Vagina (tissue), 2 donors: ENCODE measurements at places on chromosomes 6 and 20. TPM values are rescaled to one million over a fixed set of nuclear protein-coding genes. Genes with fewer than 3 reads are reported as not detected.

- DNase-seq: no peak
- no peaks in the 10 kb centered on the region for H3K36me3 ChIP-seq
- H3K27me3 ChIP-seq: no peaks in the 10 kb centered on the region
- no peak overlapping the region for H3K27ac ChIP-seq
- no peak overlapping the region for H3K4me3 ChIP-seq
Observed at GRCh38 chr6:42710316-42710715, 12.1 kb downstream of the PRPH2 start.

DNA sequence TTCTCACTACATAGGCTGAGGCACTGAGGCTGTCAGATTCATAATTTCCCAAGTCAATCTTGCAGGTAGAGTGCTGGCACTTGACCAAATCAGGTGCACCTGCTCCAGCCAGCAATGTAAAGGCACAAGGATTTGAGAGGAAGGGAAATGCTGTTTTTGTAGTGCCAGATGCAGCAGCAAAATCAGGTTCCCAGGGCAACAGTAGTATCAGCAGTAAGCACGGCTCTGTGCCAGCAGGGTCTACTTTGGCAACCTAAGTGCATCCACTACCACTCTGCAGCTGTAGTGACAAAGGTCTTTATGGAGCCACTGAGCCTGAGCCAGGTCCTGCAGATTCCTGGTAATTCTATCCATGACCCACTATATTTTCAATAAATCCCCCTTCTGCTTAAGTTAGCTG is 329.5 kb downstream of the TPBG start:
- no peaks in the 10 kb centered on the region for H3K36me3 ChIP-seq
- no peak overlapping the region for H3K27ac ChIP-seq
- no peaks in the 10 kb centered on the region for H3K4me1 ChIP-seq
- no peak for DNase-seq
- H3K4me3 ChIP-seq: no peak overlapping the region

- H3K36me3 ChIP-seq: no peaks in the 10 kb centered on the region
- no peaks in the 10 kb centered on the region for H3K4me1 ChIP-seq
- H3K27me3 ChIP-seq: no peaks in the 10 kb centered on the region
Observed at GRCh38 chr6:81298751-81299150, 453.7 kb downstream of the TENT5A start.

- no peak overlapping the region for H3K27ac ChIP-seq
- no peaks in the 10 kb centered on the region for H3K27me3 ChIP-seq
- DNase-seq: no peak
- H3K4me1 ChIP-seq: peaks cover 18% of the 10 kb centered on the region
Observed at GRCh38 chr6:119207971-119208725, 129.7 kb upstream of the FAM184A start.

Gene WFDC12
- 4.4 TPM for total RNA-seq

- no peaks in the 10 kb centered on the region for H3K27me3 ChIP-seq
- DNase-seq: no peak
- no peak overlapping the region for H3K4me3 ChIP-seq
- no peaks in the 10 kb centered on the region for H3K4me1 ChIP-seq
- H3K27ac ChIP-seq: no peak overlapping the region
Observed at GRCh38 chr6:93894521-93894920, 475.2 kb upstream of the EPHA7 start.

DNA sequence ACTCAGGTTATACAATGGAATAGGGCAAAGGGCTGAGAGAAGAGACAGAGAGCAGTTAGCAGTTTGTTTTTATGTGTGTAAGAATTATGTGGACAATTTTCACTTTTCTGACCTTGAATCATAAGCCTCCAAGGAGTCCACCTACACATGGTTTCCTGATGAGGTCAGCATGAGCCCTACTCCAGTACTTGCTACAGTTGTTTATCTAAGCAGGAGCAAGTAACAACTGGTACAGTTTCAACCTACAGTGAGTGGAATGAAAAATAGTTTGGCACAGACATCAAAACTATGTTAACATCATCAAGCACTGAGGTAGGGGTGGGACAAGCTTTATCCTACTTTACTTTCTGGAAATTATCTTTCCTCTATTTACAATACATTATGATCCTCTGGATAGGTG is 426.7 kb upstream of the ID4 start:
- no peaks in the 10 kb centered on the region for H3K36me3 ChIP-seq
- H3K27me3 ChIP-seq: no peaks in the 10 kb centered on the region
- H3K27ac ChIP-seq: no peak overlapping the region
- peaks cover 5% of the 10 kb centered on the region for H3K4me1 ChIP-seq
- no peak overlapping the region for H3K4me3 ChIP-seq

DNA sequence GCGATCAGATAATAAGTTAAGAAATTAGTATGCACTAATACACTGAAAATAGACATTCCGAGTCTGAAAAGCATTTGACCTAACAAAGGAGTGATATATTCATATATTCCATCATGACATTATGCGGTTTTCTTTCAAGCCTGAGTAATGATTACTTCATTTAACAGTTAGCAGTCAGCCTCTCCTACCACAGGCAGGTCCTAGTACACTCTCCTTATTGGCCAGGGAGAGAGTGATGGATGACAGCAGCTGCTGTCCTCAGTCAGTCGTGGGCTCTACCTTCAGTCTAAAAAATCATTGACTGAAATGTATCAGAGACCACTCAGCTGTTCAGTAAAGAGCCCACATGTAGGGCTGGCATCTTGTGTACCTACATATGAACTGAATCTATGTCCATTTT is 33.2 kb upstream of the VGLL2 start:
- H3K36me3 ChIP-seq: no peaks in the 10 kb centered on the region
- DNase-seq: no peak
- no peaks in the 10 kb centered on the region for H3K4me1 ChIP-seq
- H3K27me3 ChIP-seq: no peaks in the 10 kb centered on the region
- H3K4me3 ChIP-seq: no peak overlapping the region

GRCh38 chr6:87907521-87907920 is 140.1 kb upstream of the SPACA1 start:
- no peaks in the 10 kb centered on the region for H3K36me3 ChIP-seq
- H3K4me3 ChIP-seq: no peak overlapping the region
- no peaks in the 10 kb centered on the region for H3K27me3 ChIP-seq
- H3K27ac ChIP-seq: no peak overlapping the region

GRCh38 chr6:118186672-118187567 is 279.9 kb downstream of the SLC35F1 start:
- peaks cover 7% of the 10 kb centered on the region for H3K4me1 ChIP-seq
- no peak overlapping the region for H3K4me3 ChIP-seq
- H3K36me3 ChIP-seq: no peaks in the 10 kb centered on the region
- no peaks in the 10 kb centered on the region for H3K27me3 ChIP-seq
- no peak overlapping the region for H3K27ac ChIP-seq

GRCh38 chr6:110524305-110524704 is 47.9 kb upstream of the SLC22A16 start:
- H3K4me1 ChIP-seq: peaks cover 19% of the 10 kb centered on the region
- no peak overlapping the region for H3K27ac ChIP-seq
- H3K27me3 ChIP-seq: no peaks in the 10 kb centered on the region
- H3K36me3 ChIP-seq: no peaks in the 10 kb centered on the region
- H3K4me3 ChIP-seq: no peak overlapping the region
- DNase-seq: no peak

Gene GLO1
- total RNA-seq: 59.7 TPM

Gene SOX4
- total RNA-seq: 11.5 TPM

DNA sequence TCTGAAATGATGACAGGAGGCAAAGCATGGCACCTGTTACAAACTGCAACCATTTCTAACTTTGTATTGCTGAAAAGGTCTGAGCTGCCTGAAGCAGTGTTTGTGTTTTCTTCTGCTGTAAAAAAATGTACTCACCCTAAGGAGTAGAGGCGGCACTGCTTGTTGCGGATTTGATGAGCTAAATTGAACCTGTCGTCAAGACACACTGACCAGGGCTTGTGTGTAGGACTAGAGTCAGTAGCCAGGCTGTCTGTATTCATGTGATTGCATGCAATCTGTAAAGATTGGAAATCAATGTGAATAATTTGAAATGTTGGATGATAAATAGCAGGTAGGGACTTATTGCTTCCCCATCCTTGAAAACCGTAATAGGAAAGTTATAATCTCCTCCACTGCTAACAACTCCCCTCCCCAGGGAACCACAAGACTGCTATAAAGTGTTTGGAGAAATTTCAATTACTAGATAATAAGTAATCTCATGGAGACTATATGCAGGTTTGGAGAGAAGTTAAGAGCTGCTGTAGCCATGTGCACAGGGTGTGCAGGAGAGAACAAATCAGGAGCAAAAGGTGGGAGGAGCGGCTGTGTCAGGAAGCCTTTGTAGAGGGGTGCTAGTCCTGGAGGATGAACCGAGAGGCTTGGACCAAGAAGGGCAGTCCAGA is 42.8 kb downstream of the METTL24 start:
- no peaks in the 10 kb centered on the region for H3K4me1 ChIP-seq
- H3K36me3 ChIP-seq: peaks cover 4% of the 10 kb centered on the region
- DNase-seq: no peak
- no peaks in the 10 kb centered on the region for H3K27me3 ChIP-seq
- no peak overlapping the region for H3K4me3 ChIP-seq
- H3K27ac ChIP-seq: no peak overlapping the region

GRCh38 chr6:53828215-53828614 is 33.4 kb downstream of the LRRC1 start:
- no peak overlapping the region for H3K4me3 ChIP-seq
- no peaks in the 10 kb centered on the region for H3K27me3 ChIP-seq
- H3K27ac ChIP-seq: no peak overlapping the region
- H3K4me1 ChIP-seq: peaks cover 45% of the 10 kb centered on the region

- no peak for DNase-seq
- H3K4me1 ChIP-seq: no peaks in the 10 kb centered on the region
- no peak overlapping the region for H3K4me3 ChIP-seq
- no peaks in the 10 kb centered on the region for H3K36me3 ChIP-seq
- no peak overlapping the region for H3K27ac ChIP-seq
- H3K27me3 ChIP-seq: no peaks in the 10 kb centered on the region
Observed at GRCh38 chr6:55980627-55981211, 105.3 kb upstream of the BMP5 start.

GRCh38 chr6:145116591-145117178 is 618.6 kb downstream of the EPM2A start:
- H3K4me3 ChIP-seq: no peak overlapping the region
- DNase-seq: no peak
- no peak overlapping the region for H3K27ac ChIP-seq
- H3K36me3 ChIP-seq: no peaks in the 10 kb centered on the region
- H3K27me3 ChIP-seq: no peaks in the 10 kb centered on the region

DNA sequence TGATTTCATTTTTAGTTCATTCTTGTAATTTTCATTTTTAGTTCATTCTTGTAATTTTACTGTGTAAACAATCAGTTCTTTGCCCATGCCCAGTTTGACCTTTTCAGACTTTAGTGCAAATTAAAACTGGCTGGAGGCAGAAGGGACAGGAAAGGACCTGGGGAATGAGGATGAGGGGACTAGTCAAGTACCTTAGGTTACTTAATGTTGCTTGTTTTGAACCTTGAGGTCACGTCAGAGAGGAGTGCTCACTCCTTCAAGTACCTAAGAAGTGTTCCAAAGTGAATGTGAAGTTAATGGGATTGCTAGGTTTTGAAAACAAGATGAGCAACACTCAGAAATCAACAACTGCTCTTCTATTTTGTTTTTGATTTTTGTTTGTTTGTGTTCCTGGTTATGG is 82.5 kb downstream of the FOXO3 start:
- H3K27me3 ChIP-seq: no peaks in the 10 kb centered on the region
- no peaks in the 10 kb centered on the region for H3K36me3 ChIP-seq
- H3K27ac ChIP-seq: no peak overlapping the region
- no peak overlapping the region for H3K4me3 ChIP-seq
- no peak for DNase-seq

DNA sequence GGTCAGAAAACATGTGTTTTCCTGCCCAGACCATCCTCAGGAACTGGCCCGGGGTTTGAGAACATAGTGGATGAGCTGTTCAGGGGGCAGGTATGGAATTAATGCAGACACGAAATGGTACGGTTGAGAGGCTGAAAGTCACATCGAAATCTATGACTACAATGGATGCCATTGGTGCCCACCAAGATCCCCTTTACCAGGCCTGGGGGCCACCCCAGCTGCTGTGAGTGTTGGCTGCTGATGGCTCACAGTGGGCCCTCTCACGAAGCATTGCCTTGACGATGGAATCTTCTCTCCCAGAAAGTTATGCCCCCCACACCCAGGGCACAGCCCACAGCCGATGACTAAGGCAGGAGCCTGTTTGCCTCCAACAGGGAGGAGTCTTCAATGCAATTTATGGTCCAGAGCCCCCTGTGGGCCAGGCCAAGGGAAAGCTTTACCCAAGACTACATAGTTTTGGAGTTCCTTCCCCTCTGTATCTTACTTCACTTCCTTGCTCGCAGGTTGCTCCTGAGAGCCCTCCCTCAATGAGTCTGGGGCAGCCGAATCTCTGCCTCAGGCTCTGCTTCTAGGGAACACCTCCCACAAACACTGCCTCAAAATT is 92.6 kb downstream of the BFSP1 start:
- no peaks in the 10 kb centered on the region for H3K36me3 ChIP-seq
- no peak for DNase-seq
- no peaks in the 10 kb centered on the region for H3K27me3 ChIP-seq
- no peaks in the 10 kb centered on the region for H3K4me1 ChIP-seq
- H3K27ac ChIP-seq: no peak overlapping the region

Gene KIF6
- not detected for total RNA-seq

- H3K27ac ChIP-seq: no peak overlapping the region
- H3K36me3 ChIP-seq: no peaks in the 10 kb centered on the region
- H3K27me3 ChIP-seq: no peaks in the 10 kb centered on the region
- H3K4me1 ChIP-seq: no peaks in the 10 kb centered on the region
Observed at GRCh38 chr6:82924799-82925535, 140.7 kb downstream of the UBE3D start.

- H3K27me3 ChIP-seq: no peaks in the 10 kb centered on the region
- DNase-seq: no peak
- no peaks in the 10 kb centered on the region for H3K36me3 ChIP-seq
- H3K4me1 ChIP-seq: no peaks in the 10 kb centered on the region
- H3K4me3 ChIP-seq: no peak overlapping the region
Observed at GRCh38 chr6:107280791-107281190, 165.5 kb upstream of the BEND3 start.

Gene CYP21A2
- 9.3 TPM for total RNA-seq

DNA sequence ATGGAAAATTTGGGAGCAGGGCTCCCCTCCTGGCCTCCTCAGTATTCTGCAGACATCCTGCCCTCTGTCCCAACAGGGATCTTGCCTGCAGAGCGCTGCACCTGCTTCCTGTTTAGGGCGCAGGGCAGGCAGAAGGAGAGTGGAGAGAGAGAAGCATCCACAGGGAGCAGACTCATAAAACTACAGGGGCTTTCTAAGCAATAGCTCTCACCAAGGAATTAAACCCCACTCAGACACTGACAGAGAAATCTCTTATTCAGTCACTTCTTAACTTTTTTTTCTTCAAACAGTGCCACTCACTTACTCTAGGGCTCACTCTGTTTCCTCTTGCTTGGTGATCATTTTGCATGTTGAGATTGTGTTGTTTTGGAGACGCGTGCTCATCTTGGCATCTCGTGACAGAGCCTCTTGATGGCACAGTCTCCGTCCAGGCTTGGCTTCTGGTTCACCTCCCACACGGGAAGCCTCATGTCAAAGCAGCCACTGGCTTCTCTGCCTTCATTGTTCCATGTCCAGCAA is 153.1 kb upstream of the INSM1 start:
- no peak overlapping the region for H3K4me3 ChIP-seq
- no peaks in the 10 kb centered on the region for H3K36me3 ChIP-seq
- H3K27me3 ChIP-seq: no peaks in the 10 kb centered on the region
- H3K4me1 ChIP-seq: no peaks in the 10 kb centered on the region
- no peak overlapping the region for H3K27ac ChIP-seq

Gene RBBP8NL
- total RNA-seq: 1.7 TPM

Gene TBC1D20
- 30.9 TPM for total RNA-seq

GRCh38 chr20:24027229-24027628 is 38.6 kb upstream of the GGTLC1 start:
- no peak overlapping the region for H3K27ac ChIP-seq
- no peak for DNase-seq
- H3K27me3 ChIP-seq: no peaks in the 10 kb centered on the region
- H3K4me3 ChIP-seq: no peak overlapping the region
- no peaks in the 10 kb centered on the region for H3K4me1 ChIP-seq

Gene SLC22A2
- not detected for total RNA-seq
